ENCODE measurements at places on chromosomes 5 and 9.
A peak's percentile ranks its signal among the peaks of the same experiment; 100 is the strongest.

GRCh38 chr5:154220625-154221024 is 30.1 kb downstream of the GALNT10 start:
- DNase-seq = no peak

- DNase-seq = no peak
Measured at GRCh38 chr5:6902597-6902996, 189.4 kb downstream of the TENT4A start.

DNA sequence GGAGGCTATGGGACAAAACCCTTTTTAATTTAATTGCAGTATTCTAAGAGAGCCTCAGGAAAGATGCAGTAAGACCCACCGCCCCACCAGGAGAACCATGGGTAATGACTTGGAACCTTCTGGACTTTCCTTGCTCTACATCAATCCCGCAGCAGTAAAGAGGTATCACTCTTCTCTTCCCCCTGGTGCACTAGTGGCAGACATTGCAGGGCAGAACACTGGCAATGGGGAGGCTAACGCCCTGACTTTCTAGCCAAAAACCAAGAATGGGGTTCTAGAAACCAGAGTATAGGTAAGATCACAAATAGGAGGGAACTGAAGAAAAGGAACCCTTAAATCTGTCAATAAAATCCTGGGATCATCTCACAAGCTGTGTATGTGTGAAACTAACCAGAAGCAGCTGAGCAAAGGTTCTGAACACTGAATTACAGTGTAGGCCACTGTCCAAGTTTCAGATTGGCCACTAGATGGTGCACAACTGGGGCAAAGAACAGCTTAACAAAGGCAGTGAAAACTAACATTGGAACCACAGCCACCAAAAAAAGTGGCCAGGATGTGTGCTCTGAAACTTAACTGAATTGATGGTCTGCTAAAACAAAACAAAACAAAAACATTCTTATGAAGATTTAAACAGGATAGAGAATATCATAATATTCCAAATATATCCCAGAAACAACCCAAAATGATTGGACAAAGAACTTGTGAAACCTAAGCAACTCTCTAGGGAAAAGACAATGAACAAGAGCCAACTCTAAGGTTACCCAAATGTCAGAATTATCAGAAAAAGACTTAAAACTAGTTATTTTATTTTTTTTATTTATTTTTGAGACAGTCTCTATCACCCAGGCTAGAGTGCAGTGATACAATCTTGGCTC is 6.6 kb upstream of the FAM151B start:
- no peak for DNase-seq

- DNase-seq = no peak
Measured at GRCh38 chr5:142615948-142616347, 69.9 kb downstream of the FGF1 start.

DNA sequence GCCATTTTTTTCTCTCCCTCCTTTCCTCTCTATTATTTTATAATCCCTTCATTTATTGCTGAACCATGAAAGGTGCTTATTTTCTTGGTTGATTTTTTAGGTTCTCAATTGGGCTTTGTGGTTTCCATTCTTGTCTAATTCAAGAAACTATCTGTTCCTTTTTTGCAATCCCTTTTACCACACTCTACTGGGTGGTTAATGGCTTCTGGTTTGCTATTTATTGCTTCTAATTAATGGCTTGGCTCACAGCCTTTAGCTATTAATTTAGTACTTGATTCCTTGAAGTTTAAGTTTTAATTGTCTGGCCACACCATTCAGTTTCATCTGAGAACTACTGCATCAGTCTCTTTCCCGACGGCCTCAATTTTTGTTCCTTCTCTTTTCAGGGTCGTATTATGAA is 5.6 kb downstream of the FRRS1L start:
- no peak for DNase-seq

- DNase-seq = no peak
Measured at GRCh38 chr9:137247135-137247915, 3.8 kb upstream of the STPG3 start.

- no peak for DNase-seq
Measured at GRCh38 chr5:116382032-116382873, 192.4 kb downstream of the SEMA6A start.

DNA sequence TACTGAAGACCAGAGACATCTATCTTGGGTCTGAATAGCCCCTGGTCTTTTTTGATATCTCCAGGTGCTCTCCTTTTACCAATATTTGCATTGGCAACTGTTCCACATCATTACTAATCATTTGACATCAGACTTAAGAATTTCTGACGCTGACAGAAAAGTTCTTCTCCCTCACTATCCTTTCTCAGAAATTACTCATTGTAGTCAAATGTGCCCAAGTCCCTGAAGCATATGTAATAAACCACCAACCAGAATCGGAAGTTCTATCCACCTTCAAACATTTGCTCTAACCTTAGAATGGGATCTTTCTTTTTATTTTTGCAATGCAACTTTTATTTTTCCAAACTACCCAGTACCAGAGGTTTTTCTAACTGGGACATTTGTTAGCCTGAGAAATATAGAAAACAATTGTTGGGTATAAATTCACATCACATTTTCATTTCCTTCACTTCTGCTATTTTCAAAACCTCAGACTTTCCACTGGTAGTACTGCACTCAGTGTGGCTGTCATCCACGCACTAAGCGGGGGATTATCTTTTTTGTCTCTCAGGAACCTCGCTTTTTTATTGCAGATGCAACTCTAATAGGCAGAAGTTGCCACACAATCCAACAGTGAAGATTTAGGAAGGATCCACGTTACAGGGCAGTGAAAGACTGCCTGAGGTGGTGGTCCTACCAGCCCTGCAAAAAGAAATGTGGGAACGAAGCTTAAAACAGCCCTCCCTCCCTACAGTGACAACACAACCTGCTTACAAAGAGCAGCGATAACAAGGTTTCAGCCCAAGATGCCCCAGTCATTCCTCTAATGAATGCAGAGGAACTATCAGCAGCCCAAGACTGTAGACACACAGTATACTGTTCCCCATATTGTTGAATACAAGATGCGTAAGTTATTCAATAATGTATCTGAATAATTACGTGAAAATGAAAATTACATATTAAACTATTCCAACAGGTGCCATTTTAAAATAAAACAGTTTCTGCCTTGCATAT is 201.2 kb downstream of the EBF1 start:
- no peak for DNase-seq

DNA sequence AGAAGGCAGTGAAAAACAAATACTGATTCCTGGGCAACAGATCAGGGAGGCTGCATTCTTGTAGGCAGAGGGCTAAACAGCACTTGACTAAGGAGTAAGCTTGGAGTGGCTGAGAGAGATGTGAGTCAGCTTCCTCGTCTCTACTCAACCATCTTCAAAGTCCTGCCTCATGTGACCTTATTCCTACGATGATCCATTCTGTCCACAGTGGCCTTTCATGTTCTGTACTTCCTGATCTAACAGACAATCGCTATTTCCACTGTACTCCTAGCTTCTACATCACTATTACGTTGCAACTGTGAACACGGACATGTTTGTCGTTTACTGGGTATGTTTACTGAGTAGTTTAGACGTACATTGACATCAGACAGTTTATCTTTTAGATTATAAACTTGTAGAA is 365.4 kb downstream of the ARL15 start:
- no peak for DNase-seq

DNA sequence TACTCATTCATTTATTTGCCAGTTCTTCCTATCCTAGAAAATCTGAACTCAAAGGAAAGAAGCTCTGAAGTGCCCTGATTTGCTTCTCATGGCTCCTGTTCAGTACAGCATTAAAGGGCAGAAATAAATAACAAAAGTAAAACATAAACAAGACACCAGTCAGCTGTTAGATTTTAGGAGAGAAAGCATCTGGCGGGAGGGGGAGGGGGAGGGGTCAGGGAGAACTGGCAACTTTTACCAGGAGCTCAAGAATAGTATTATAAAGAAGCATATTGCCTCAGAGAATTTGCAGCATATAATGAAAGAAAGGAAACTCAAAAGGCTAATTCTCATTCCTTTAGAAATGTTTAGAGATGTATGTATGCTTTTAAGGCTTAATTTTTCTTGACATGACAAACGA is 68.1 kb downstream of the SEMA6A start:
- no peak for DNase-seq

- DNase-seq = no peak
Measured at GRCh38 chr5:32454821-32455220, 10.3 kb upstream of the ZFR start.

GRCh38 chr9:37486616-37487548 is 1.1 kb downstream of the POLR1E start:
- DNase-seq = no peak

GRCh38 chr5:55902696-55903095 is 51.5 kb downstream of the IL31RA start:
- DNase-seq = no peak

DNA sequence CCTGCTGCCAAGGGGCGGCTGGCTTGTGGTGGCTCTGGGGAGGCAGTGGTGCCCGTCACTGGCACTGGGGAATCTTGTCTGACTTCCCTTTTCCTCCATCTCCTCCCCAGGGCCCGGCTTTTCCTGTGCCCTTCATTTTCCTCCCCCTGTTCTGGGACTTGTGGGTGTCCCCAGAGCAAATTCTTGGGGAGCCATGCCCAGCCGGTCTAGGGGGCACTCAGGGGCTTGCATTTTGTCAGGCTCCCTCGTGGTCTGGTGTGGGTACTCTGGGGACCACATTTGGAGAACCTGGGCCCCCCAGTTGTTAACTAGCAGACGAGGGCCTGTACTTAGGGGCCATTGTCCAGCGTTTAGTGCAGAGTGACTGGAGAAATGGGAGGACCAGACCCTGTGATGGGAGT is 105.2 kb upstream of the IER5L start:
- no peak for DNase-seq

DNA sequence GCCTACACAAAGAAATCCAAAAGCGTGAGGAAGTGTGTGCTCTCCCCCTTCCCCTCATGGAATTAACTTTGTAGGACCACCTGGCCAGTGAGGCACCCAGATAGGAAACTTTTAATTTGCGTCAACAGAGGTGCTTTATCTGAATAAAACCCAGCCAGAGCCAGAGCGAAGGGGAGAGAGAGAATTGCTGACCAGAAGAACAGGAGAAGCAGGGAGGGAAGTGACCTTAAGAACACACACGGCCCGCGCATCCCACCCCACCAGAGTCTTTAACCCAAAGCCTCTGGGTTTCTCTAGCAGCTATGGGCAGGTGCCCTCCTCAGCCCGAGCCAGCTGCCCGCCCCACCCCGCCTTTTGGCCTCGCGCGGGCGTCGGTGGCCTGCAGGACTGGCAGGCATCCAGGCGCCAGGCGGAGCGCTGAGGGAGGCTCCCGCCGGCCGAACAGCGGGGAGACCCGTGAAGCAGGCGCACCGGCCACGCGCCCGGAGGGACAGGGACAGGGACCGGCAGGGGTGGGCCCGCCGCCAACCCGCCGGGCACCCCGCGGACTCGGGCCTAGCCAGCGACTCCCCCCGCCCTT is 580 bp downstream of the ERAP1 start:
- DNase-seq = peak; percentile 66

Data from nephron progenitor cell (in vitro differentiated cells).